ENCODE measurements at places on chromosomes 5 and 9. TPM values are rescaled to one million over a fixed set of nuclear protein-coding genes. Genes with fewer than 3 reads are reported as not detected.

GRCh38 chr5:68403301-68403700 lies 187.7 kb downstream of the PIK3R1 start:
- H3K4me3 ChIP-seq = no peak overlapping the region

- H3K4me3 ChIP-seq = no peak overlapping the region
- H3K36me3 ChIP-seq = peaks cover 32% of the 10 kb centered on the region
- DNase-seq = no peak
- no peaks in the 10 kb centered on the region for H3K27me3 ChIP-seq
Observed at GRCh38 chr9:92642564-92642963, 27.4 kb downstream of the IPPK start.

- no peak overlapping the region for H3K27ac ChIP-seq
- DNase-seq = no peak
- no peaks in the 10 kb centered on the region for H3K4me1 ChIP-seq
- H3K36me3 ChIP-seq = no peaks in the 10 kb centered on the region
- no peaks in the 10 kb centered on the region for H3K27me3 ChIP-seq
- H3K4me3 ChIP-seq = no peak overlapping the region
Observed at GRCh38 chr5:64341340-64341739, 164.5 kb upstream of the RGS7BP start.

DNA sequence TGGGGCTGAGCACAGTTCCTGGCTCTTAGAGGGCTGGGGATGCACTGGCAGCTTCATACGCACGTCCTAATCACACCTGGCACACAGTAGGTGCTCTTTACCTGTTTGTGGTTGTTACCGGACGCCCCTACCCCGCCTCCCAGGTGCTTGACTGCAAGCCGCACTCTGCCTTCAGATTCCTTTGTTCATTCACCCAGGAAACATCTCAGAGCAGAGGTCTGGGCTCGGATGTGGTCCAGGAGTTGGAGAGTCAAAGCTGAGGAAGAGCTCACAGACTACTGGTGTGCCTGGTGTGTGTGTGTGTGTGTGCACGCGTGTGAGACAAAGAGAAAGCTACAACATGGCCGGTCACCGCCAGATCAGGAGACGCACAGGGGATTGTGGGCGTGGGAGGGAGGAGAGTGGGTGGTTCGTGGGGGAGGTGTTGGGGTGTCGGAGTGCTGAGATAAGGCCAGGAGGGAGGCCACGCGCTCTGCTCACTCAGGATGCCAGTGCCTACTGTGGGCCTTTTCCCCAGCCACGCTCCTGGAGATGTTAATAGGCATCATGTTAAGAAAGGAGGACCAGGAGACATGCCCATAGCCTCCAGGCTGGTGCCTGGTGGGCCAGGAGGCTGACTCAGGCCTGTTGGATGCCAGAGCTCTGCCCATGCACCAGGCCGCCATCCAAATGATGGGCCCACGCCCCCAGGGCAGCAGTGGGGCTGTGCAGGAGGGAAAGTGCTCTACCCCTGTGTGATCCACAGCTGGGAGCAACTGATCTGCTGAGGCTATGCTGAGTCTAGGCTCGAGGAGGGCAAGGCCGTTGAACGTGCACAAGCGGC lies 39.9 kb downstream of the CRB2 start:
- DNase-seq = no peak
- H3K4me1 ChIP-seq = peaks cover 1% of the 10 kb centered on the region
- no peak overlapping the region for H3K4me3 ChIP-seq
- H3K36me3 ChIP-seq = no peaks in the 10 kb centered on the region

SERF1A gene
- total RNA-seq = 6.8 TPM

DNA sequence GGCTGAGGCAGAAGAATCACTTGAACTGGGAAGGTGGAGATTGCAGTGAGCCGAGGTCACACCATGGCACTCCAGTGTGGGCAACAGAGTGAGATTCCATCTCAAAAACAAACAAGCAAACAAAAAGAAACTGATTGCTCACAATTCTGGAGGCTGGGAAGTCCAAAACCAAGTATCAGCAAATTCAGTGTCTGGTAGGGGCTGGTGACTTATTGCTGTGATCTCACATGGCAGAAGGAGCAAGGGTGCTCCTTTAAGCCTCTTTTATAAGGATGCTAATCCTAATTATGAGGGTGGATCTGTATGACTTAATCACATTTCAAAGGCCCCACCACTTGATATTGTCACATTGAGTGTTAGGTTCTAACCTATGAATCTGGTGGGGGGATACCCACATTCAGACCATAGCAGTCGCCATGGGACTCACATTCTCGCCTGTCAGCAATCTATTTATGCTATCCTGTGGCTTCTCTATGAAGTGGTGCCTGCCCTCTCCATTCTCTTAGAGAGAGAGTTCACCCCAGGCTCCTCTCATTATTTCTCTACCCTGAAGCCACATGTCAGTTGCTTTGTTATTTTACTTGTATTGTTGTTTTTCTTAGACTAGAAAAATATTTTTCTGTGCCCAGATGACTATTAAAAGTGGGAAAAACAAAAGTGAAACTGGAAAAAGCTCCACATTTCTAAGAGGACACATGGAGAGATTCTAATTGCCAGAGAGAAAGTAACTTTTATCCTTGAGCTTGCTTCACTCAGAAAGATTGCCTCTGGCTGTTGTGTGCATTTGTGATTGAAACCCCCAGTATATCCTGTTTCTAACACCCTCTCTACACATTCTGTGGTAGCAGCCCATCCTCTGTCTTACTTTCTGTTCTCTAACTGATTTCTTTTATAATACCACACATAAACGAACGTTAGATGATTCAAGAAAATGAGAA lies 18.8 kb upstream of the PRLR start:
- H3K36me3 ChIP-seq = no peaks in the 10 kb centered on the region
- DNase-seq = no peak
- peaks cover 3% of the 10 kb centered on the region for H3K4me1 ChIP-seq
- no peaks in the 10 kb centered on the region for H3K27me3 ChIP-seq

DNA sequence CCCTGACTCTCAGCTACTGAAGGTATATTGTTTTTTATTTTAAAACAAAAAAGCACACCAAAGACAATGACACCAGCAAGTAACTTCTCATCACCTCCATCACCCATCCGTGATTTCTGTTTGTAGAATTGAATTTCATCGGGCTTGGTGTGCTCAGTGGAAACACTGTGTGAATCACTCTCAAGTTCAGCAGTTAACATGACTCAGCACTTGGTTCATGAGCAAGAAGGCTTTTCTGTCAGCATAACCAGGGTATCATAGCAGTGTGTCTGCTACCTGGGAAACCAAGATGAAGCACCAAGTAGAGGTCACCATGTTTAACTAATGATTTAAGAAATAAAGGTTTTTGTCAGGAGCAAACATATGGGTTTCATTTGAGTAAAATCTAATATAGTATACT lies 123.7 kb downstream of the INSYN2B start:
- no peak overlapping the region for H3K27ac ChIP-seq
- H3K4me1 ChIP-seq = peaks cover 12% of the 10 kb centered on the region
- no peak for DNase-seq
- peaks cover 56% of the 10 kb centered on the region for H3K36me3 ChIP-seq

PFN3 gene
- total RNA-seq = not detected

- H3K36me3 ChIP-seq = no peaks in the 10 kb centered on the region
- no peak overlapping the region for H3K4me3 ChIP-seq
- H3K27ac ChIP-seq = no peak overlapping the region
- no peak for DNase-seq
Observed at GRCh38 chr9:134872482-134873231, 8.0 kb upstream of the FCN2 start.

GRCh38 chr5:32258424-32258823 lies 54.3 kb downstream of the MTMR12 start:
- H3K4me1 ChIP-seq = peaks cover 6% of the 10 kb centered on the region
- no peak for DNase-seq
- H3K27me3 ChIP-seq = no peaks in the 10 kb centered on the region
- peaks cover 47% of the 10 kb centered on the region for H3K36me3 ChIP-seq

FAM221B gene
- not detected for total RNA-seq

STPG3 gene
- total RNA-seq = not detected

DNA sequence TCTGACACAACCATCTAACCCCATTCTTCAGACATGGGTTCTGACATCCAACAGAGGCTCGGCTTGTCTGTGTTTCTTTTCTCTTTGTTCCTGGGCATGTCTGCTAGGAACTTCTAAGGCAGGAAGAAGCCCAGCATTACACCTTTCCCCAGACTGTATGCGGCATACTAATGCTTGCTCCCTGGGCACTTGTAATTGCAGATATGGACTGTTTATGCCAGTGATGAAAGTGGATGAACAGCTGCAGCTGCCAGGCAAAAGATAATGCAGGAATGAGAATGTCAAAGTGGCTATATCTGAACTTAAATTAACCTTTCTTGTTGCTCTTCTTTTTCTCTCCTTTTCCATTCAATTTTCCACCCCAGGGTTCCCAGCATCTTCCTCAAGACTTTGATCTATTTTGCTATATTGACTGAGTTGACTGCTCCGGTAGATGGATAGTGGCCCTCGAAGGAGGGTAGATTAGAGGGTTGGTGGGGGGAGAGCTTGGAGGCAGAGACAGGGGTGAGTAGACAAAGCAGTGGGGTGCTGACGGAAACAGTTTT lies 344.4 kb downstream of the MAN2A1 start:
- H3K27me3 ChIP-seq = peaks cover 2% of the 10 kb centered on the region
- no peaks in the 10 kb centered on the region for H3K4me1 ChIP-seq
- H3K4me3 ChIP-seq = no peak overlapping the region
- no peaks in the 10 kb centered on the region for H3K36me3 ChIP-seq
- no peak overlapping the region for H3K27ac ChIP-seq

GRCh38 chr5:147189109-147189424 lies 45.8 kb upstream of the STK32A start:
- peaks cover 9% of the 10 kb centered on the region for H3K27me3 ChIP-seq
- H3K36me3 ChIP-seq = no peaks in the 10 kb centered on the region
- H3K4me3 ChIP-seq = no peak overlapping the region
- no peak overlapping the region for H3K27ac ChIP-seq
- H3K4me1 ChIP-seq = no peaks in the 10 kb centered on the region
- no peak for DNase-seq

ST6GALNAC4 gene
- 51.1 TPM for total RNA-seq

P4HA2 gene
- total RNA-seq = 10.1 TPM

LYSMD3 gene
- total RNA-seq = 22.0 TPM

DNA sequence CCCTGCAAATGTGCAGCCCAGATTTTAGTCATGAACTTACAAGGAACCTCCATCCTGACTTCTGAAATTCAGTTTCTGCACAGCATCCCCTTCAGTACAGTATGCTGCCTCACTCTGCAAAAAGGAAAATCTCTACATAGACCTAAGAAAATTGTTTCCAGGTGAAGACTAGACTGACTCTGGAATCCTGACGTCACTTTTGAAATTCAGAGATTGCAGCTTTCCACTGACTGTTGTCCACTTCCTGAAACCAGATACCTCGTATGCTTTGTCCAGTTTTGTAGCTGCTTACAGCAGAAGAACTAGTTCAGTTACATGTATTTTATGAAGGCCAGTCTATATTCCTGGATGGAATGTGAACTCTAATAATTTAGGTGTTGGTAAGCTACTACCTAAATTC lies 629.3 kb upstream of the ST8SIA4 start:
- H3K36me3 ChIP-seq = no peaks in the 10 kb centered on the region
- H3K27ac ChIP-seq = no peak overlapping the region
- no peak for DNase-seq
- no peaks in the 10 kb centered on the region for H3K27me3 ChIP-seq
- H3K4me1 ChIP-seq = no peaks in the 10 kb centered on the region
- no peak overlapping the region for H3K4me3 ChIP-seq

GRCh38 chr9:32579706-32580331 lies 6.9 kb upstream of the NDUFB6 start:
- H3K4me1 ChIP-seq = peaks cover 6% of the 10 kb centered on the region
- DNase-seq = peak; percentile 76
- H3K27me3 ChIP-seq = peaks cover 20% of the 10 kb centered on the region
- no peaks in the 10 kb centered on the region for H3K36me3 ChIP-seq

- no peaks in the 10 kb centered on the region for H3K36me3 ChIP-seq
- H3K27me3 ChIP-seq = no peaks in the 10 kb centered on the region
- H3K4me3 ChIP-seq = no peak overlapping the region
- H3K4me1 ChIP-seq = peaks cover 5% of the 10 kb centered on the region
- H3K27ac ChIP-seq = no peak overlapping the region
- peak; percentile 29 for DNase-seq
Observed at GRCh38 chr9:89367281-89367680, 49.0 kb downstream of the SECISBP2 start.

LHX3 gene
- total RNA-seq = not detected

DNA sequence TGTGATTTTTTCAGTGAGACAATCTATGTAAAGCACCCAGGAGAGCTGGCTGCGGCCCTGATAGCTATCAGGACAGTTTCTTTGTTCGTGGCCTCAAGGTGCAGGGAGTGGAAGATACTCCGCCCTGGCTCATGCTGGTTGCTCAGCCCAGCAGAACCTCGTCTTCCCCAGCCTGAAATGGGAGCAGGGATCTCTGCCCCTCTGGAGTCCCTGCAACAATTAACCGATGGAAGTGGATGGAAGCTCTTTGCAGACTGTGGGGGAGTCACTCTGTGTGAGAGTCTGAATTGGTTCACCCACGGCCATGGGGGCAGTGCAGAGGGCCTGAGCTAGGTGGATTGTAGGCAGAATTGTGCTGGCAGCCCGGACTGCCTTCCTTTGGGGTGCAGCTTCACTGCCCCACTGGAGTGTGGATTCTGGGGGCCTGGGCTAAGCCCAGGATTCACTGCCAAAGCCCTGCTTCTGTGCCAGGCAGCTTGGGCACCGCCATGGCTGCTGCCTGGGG lies 2.8 kb downstream of the AIF1L start:
- H3K36me3 ChIP-seq = no peaks in the 10 kb centered on the region
- H3K4me1 ChIP-seq = peaks cover 4% of the 10 kb centered on the region
- H3K27ac ChIP-seq = no peak overlapping the region
- peaks cover 32% of the 10 kb centered on the region for H3K27me3 ChIP-seq

MYMK gene
- not detected for total RNA-seq

CEL gene
- 1.4 TPM for total RNA-seq

- H3K27me3 ChIP-seq = no peaks in the 10 kb centered on the region
- peaks cover 17% of the 10 kb centered on the region for H3K4me1 ChIP-seq
- no peak overlapping the region for H3K4me3 ChIP-seq
Observed at GRCh38 chr5:157581901-157582300, 6.3 kb upstream of the ADAM19 start.

Measured in activated naive CD8-positive, alpha-beta T cell treated with anti-CD3 and anti-CD28 coated beads, Interleukin-2, amount 10 ng/mL, durations not matched to agents 7 days and 5 days (primary cell).